Stimulated activated naive CD8-positive, alpha-beta T cell treated with anti-CD3 and anti-CD28 coated beads, Interleukin-15, Interleukin-2, amounts not matched to agents 100 U/mL and 50 U/mL, for 24 hours (primary cell): ENCODE measurements at places on chromosomes 11 and 22.
A peak's percentile ranks its signal among the peaks of the same experiment; 100 is the strongest.

DNA sequence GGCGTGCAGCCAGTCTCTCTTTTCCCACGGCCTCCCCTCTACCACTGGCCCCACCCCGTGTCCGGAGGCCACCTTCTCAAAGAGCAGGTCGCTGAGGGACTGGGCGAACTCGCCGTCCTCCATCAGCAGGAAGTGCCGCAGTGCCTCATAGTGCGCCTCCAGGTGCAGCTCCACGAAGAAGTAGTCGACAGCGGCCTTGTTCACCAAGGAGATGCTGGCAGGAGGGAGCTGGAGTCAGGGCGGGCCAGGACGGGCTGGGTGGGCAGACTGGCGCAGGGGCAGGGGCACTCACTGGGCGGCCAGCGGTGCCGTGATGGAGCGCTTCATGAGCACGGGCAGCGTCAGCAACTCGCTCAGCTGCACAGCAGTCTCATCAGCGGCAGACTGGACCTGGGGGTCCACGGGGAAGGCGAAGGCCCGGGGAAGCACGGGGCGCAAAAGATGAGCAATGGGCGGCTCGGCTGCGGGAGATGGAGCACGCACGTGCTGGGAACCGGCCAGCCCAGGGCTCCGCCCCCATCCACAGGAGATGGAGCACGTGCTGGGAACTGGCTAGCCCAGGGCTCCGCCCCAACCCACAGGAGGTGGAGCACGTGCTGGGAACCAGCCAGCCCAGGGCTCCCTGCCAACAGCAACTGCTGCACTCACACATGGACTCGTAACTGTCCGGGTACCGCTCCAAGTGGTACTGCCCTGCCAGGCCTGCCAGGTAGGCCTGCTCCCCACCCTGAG is 18.4 kb downstream of the SELENOO start:
- no peak for DNase-seq

DNA sequence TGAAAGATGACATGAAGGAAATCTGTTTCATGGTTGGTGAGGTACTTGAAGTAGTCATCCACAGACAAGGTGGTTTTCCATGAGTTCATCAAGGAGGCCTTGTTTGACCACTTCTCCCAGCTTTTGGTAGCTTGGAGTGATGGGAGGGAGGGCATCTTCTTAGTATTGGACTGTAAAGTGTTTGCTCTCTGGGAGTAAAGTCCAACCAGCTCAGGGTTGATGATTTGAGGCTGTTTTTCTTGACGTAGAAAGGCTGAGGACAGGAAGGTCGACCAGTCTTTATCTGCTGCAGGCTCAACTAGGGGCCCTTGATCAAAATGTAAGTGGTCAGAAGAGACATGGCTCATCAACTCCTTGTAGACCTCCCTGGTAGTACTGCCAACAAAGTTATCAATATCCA is 1.7 kb downstream of the CCDC87 start:
- no peak for DNase-seq

DNA sequence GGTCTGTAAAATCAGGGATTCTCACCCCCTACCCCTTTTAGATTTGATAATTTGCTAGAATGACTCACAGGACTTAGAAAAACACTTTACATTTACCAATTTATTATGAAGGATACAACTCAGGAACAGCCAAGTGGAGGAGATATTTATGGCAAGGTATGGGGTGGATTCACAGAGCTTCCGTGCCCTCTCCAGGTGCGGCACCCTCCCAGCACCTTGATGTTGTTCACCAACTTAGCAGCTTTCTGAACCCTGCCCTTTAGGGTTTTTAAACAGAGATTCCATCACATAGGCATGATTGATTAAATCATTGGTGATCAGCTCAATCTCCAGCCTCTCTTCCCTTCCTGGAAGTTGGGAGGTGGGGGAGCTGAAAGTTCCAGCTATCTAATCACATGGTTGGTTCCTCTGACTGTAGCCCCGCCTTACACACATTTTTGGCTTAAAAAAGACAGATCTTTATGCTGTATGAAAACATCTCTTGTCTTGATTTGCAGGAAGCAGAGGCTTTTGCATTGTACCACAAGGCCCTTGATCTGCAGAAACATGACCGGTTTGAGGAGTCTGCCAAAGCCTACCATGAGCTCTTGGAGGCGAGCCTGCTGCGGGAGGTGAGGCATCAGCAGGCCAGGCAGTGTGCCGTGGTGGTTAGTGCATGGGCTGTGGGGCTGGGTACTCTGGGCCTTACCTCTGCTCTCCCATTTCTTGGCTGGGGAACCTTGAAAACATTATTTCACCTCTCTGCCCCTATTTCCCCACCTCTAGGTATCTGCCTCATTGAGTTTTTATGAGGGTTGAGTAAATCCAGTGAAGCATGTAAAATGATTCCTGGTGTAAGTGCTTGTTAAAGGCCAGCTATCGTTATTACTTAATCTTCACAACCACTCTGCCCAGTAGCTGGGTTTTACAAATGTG is 27.0 kb downstream of the CABIN1 start:
- no peak for DNase-seq

- no peak for DNase-seq
These were observed 7.3 kb downstream of the UBE2L6 start for GRCh38 chr11:57560146-57560545.

DNA sequence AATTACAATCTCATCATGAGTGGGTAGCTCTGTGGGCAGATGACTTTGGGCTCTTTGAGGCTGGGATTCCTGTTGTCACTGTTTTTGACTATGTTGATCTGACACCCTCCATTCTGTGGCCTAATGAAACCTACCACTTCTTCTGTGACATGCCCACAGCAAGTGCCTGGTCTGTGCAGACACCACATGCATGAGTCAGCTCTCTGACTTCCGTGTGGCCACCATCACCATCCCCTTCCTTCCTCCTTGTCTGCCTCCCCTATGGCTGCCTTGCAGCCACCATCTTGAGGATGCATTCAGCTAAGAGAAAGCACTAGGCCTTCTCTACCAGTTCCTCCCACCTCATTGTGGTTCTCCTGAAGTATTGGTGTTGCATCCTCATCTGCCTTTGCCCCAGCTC is 15.3 kb upstream of the OR10V1 start:
- DNase-seq = peak; percentile 8

- no peak for DNase-seq
These were observed 140.0 kb downstream of the RAB38 start for GRCh38 chr11:88035271-88035670.

DNA sequence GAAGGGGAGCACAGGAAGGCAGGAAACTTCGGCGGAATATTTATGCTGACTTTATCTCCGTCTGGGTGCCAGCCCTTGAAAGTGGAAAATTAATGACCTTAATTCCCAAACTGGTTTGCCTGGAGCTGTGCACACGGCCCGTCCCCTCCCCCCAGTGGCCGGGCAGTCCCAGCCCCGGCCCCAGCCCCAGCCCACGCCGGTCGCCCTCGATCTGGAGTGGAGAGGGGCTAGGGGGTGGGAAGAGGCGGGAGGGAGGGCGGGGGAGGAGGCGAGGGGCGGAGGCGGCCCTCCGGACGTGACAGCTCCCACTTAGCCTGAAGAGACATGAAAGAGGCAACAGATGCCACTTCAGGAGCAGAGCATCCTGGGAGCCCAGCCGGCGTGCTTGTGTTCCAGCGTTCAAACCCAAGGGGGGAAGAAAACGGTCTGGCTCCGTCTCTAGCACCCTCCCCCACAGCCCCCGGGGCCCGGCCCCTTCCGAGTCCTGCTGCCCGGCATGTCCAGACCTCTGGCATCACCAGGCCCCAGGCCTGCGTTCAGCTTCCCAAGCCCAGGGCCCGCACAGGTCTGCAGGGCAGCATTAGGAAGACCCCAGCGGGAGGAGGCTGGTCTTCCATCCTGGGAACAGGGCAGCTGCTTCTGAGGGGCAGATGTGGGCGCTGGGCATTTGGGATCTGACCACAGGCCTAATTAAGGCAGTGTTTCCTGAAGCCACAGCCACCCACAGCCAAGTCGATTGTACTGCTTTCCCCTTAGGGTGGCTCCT is 20.0 kb upstream of the LMO1 start:
- DNase-seq = no peak

GRCh38 chr22:23550049-23550650 is 29.9 kb downstream of the IGLL1 start:
- no peak for DNase-seq

DNA sequence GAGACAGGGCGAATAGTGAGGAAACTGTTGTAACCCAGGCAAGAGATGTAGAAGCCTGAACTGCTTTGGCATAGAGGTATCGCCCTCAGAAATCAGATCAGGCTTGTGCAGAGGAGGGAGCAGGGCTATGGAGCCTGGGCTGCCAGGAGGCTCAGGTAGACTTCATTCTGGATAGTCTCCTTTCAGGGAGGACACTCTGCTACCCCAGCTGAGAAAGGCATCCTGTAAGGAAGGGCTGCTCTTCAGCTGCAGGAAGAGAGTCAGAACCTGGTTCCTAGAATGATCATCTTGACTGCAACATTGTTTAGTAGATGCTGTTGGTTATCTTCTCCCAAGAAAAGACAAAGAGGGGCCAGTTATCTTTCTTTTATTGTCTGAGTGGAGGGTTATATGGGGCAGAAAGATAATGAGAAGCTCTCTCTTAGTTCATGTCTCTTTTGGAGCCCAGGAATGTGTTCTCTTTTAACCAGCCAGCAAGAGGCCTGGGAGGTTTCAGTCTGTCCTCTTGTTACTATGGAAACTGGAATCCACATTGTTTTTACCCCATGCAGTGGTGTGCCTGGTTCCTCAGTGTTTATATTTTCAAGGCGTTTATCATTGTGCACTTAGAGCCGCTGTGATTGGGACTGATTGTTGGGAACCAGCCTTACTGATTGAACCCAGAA is 95.7 kb downstream of the STIM1 start:
- DNase-seq = no peak

DNA sequence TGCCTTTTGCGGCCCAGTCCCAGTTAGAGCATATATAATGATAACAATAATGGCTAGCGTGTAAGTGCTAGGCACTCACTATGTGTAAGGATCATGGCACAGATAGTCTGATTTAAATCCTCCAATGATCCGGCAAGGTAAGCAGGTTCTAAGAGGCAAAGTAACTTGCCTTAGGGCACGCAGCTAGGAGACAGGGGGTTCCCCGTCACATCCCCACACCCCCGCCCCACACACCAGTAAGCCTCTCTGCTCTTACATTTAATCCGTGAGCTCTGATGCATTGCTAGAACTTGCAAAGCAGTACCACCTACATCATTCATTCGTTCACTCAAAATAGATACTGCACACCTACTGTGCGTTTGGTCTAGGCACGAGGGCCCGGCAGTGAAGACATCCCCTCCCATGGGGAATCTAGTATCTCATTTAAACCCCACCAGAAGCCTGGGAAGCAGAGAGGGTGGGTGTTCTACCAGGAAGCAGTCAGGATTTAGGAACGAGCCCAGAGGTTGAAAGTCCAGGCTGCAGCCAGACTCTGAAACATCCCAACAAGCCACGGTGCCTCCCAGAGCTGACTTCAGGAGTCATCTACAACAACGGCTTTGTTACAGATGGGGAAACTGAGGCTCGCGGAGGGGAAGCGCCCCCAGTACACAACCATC is 20.6 kb downstream of the TMPRSS6 start:
- no peak for DNase-seq

- DNase-seq = no peak
These were observed 2.3 kb downstream of the SIK2 start for GRCh38 chr11:111604392-111605009.

- DNase-seq = no peak
These were observed 19.6 kb downstream of the CHID1 start for GRCh38 chr11:890794-891540.

DNA sequence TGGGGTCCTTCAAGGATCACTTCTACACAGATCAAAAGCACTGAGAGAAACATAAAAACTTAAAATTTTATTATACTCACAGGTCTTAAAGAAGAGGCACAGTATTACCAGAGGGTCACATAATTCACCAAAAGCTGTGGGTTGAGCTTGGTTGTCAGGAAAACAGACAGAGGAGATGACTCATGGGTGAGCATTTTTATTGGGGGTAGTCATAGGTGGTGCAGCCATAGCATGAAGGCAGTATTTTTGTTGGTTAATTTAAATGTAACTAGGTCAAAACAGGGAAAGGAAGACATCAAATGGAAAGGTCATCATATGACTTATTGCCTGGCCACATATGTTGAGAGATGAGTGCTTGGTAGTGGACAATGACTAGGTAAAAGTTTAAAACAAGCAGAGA is 24.2 kb downstream of the OR5B17 start:
- no peak for DNase-seq

- DNase-seq = no peak
These were observed 267.6 kb upstream of the PITPNB start for GRCh38 chr22:28186641-28187040.

- no peak for DNase-seq
These were observed 12.4 kb downstream of the POLR3H start for GRCh38 chr22:41531715-41532477.

DNA sequence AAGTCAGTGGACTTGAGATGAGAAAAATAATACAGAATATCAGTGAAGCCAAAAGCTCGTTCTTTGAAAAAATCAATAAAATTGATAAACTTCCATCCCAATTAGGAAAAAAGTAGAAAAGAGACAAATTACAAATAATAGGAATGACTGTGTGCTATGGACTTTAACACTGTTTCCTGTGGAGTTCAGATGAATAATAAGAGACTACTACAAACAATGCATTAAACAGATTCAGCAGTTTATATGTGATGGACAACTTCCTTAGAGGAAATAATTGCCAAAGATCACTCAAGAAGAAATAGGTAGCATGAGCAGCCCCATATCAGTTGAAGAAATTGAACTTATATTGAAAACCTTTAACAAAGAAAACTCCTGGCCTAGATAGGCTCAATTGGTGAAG is 99.7 kb downstream of the PPP6R3 start:
- DNase-seq = no peak

GRCh38 chr11:28715726-28716125 is 607.5 kb downstream of the METTL15 start:
- DNase-seq = no peak

DNA sequence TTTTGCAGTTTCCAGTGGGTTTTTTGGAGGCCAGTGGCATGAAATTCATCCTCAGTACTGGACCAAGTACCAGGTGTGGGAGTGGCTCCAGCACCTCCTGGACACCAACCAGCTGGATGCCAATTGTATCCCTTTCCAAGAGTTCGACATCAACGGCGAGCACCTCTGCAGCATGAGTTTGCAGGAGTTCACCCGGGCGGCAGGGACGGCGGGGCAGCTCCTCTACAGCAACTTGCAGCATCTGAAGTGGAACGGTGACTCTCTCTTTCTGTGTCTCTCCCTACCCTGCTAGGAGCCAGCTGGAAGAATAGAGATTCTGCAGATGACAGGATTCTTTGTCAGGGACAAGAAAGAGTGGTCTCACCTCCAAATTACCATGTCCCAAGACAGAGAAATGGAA is 25.5 kb downstream of the EHF start:
- no peak for DNase-seq
